ENCODE measurements at places on chromosomes 16 and 17.

DNA sequence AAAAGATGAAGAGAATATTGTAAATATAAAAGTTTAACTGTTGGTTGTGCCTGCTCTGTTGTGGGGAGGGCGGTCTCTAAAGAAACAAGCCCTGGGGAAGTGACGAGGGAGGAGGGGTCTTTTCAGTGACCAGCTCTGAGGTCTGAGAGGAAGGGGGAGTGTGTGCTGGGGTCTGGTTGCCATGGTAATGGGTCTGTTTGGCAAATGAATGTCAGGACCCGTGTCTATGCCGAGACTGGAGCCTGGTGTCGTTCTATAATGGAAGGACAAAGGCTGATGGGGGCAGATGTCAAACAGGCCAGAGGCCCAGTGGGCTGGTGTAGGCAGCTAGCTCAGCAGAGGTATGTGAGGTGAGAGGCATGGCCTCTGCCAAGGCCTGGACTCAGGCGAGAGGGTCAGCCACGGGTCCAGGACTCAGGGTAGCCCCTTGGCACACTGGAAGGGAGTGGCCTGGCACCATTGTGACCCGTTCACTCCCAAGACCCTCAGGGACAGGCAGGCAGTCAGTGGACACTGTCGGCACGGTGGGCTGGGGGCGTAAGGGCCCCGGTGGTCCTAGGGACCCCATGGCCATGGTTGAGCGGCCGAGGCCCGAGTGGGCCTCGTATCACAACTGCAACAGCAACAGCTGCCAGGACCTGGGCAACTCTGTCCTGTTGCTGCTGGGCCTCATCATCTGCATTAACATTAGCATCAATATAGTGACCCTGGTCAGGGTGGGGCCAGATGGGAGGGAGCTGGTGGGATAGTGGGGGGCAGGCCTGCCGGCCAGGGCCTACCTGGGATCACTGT, at the start of gene SPEM1:
Gene SPEM1 (plus strand): TSS at position 506 of the 792 bp plus-strand sequence. CDS start 61 bp downstream, at position 567.
- no peak for DNase-seq

GRCh38 chr17:5832886-5833285, 237.3 kb upstream of the WSCD1 start:
- no peak for DNase-seq

GRCh38 chr17:43667947-43668348, 6.2 kb upstream of the MEOX1 start:
- no peak for DNase-seq

DNA sequence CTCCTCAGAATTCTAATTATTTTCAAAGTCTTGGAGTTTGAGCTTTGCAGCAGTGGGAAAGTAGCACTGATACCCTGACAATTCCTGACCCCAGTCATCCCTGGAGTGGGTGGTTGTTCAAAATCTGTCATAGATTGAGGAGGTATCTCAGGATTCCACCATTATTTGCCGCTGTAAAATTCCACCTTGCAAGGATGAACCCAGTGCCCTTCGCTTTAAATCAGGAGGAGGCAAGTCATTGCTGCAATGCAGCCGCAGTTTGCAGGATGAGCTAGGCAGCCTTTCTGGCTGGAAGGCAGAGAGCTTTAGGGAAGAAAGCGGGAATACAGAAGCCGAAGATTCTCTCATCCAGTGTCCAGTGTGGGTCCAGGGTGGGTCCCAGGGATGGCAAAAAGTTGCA, 296.9 kb downstream of the RBFOX1 start:
- no peak for DNase-seq

DNA sequence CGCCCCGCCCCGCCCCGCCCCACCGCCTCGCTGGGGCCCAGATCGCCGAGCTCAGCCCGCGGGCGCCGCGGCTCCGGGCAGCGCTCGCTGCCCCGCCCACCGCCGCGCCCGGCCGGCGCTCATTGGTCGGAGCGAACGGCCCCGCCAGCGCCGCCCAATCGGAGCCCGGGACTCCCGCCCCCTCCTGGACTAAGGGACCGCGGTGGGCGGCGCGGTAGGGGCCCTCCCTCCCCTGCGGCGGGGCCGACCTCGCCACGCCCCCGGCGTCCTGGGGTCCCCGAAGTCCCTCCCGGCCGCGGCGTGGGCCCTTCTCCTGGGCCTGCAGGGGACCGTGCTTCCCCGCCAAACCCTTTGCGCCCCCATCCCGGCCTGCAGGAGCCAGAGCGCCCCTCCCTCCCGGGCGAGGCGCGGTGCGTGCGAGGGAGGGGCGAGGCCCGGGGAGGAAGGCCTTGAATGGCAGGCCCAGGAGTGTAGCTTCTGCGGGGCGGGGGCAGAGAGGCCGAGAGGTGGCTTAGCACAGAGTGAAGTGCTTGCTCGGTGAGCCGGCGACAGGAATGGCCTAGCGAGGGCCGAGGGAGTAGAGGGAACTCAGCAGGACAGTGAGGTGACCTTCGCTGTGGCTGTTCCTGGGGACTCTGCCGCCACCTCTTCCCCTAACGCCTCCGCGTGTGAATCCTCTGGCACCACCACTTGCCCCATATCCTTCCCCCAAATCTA, at the start of gene CAMKK1:
Gene CAMKK1 (minus strand): TSS at position 51 of the 717 bp plus-strand sequence. CDS start 7,366 bp downstream, outside the sequence.
- DNase-seq, result peak; percentile 59

- DNase-seq, result no peak
Measured at GRCh38 chr17:56440419-56440818, 153.1 kb upstream of the NOG start.
